NCI-H2081 treated with DMSO at 0.1 percent for 48 hours (cell line): ENCODE measurements at places on chromosomes 6 and 20.
A peak's percentile ranks its signal among the peaks of the same experiment; 100 is the strongest.

DNA sequence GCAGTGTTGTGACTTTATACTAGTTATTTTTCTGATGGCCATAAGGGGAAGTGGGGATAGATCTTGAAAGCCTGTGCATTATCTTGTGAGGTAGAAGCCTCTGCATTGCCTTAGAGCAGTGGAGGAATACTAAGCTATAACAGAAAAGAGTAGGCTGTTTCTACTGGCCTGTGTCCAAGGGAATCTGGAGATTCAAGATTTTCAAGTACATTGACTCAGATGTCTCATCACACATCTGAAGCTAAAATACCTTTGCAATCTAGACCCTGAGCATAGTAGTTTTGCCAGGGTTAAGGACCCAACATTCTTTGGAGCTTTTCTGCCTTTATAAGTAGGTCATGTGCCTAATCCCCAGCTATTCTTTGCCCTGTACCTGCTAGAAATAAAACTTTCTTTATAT lies 272.3 kb downstream of the TENT5A start:
- no peak for DNase-seq

DNA sequence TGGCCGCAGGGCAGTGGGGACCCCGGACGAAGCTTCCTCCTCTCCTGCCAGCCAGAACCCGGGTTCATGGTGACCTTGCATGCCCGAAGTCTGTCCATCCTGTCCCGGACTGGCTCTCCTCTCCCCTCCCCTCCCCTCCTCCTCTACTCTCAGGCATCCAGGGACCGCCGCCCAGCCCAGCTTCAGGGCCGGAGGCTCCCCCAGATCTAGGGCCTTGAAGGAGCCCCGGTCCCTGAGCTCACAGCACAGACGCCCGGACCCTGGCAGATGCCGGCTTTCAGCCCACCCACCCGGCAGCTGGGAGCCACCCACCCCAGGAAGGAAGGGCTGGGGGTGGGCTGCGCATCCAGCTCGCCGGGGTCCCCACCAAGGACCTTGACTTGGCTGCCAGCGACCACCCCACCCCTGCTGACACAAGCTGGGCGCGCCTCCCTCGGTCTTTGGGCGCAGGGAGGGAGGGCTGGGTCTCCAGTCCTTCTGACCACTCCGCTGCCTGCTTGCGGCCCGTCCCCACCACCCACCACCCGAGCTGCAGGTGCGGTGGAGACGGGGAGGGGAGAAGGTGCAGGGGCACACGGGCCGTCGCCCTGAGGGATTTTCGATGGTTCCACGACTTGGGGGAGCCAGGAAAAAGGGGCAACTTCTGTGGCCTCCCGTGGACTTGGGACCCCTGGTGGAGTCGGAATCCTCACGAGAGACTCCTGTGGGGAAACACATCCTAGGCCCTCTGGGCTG lies 5.8 kb upstream of the ABHD16B start:
- no peak for DNase-seq

- no peak for DNase-seq
Measured at GRCh38 chr6:110255211-110255750, 75.1 kb downstream of the CDC40 start.

- no peak for DNase-seq
Measured at GRCh38 chr6:143117108-143117507, 56.4 kb downstream of the AIG1 start.

- no peak for DNase-seq
Measured at GRCh38 chr20:59159091-59159490, 4.5 kb upstream of the ZNF831 start.

GRCh38 chr6:3383525-3383924 lies 73.3 kb downstream of the SLC22A23 start:
- no peak for DNase-seq

- DNase-seq: no peak
Measured at GRCh38 chr20:39660226-39660625, 698.1 kb downstream of the DHX35 start.

DNA sequence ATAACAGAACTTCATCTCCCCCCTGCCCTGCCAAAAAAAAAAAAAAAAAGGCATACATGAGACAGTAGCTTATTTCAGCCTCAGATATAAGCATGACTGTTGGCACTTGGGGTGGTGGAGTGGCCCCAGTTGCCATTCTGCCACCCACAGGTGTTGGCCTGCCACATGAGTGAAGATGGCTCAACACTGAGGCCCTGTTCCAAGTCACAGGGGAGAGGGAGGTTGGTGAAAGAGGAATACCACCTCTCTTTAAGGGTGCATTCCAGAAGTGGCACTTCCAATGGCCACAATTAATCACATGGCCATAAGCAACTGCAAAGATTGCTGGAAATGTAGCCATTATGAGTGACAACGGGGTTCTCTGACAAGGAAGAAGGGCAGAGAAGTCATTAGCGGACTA lies 61.9 kb upstream of the JARID2 start:
- DNase-seq: no peak

- DNase-seq: no peak
Measured at GRCh38 chr6:139172567-139172966, 37.7 kb downstream of the HECA start.

DNA sequence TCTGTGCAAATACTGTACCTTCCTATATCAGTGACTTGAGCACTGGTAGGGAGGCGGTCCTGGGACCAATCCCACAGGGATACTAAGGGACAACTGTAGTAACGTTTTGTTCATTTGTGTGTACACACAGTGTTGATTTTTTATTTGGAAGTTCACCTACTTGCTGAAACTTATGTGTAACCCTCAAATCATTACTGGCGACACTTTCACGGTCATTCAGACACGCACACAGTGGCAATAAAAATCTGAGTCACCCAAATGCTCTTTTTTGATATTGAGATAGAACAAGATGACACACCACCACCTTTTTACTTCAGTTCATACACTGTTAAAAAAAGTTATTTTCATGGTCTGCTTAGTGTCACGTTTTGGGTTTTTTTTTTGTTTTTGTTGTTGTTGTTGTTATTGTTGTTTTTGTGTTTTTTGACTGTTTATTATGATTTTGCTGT lies 79.8 kb downstream of the QKI start:
- DNase-seq: no peak

DNA sequence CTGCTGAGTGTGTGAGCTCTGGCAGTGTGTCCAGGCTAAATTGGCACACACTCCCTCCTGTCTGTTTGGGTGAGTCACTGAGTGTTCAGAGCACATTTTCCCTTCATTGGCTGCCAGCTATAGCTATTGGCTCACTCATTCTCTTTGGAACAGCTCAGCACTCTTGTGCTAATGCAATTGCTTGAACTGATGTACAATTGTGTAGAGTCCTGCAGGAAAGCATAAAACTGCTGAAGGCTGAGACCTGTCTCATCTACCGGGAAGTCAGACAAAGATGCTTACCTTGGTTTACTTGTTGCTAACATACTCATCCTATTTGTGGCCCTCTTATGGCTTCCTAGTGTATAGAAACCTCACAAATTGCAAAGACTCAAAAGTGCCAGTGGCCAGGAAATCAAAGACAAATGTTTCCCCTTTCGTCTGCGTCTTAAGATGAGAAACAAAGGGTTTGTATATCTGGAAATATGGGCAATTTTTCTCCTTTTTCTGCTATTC lies 351.0 kb downstream of the BCKDHB start:
- no peak for DNase-seq

GRCh38 chr6:130020073-130020906 lies 1.9 kb downstream of the L3MBTL3 start:
- DNase-seq: no peak

DNA sequence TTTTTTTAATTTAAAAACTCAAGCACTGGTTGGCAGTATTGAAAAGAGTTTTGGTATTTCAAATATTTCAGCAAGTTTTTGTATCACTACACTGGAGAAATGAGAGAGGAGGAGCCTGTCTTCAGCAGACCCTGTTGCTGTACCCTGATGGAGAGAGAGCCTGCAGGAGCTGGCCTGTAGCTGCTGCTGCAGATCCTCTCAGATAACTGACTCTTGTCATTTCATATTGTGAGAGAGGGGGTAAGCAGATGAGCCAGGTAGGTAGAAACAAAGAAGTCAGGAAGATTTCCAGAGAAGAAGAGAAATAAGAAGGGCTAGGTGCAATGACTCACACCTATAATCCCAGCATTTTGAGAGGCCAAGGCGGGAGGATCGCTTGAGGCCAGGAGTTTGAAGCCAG lies 64.1 kb upstream of the TBC1D7 start:
- DNase-seq: no peak

GRCh38 chr6:25930532-25931410 lies at the start of gene SLC17A2:
SLC17A2 (minus strand) TSS chr6:25930691; CDS start chr6:25925796, 4,895 bp downstream.
- no peak for DNase-seq

GRCh38 chr6:36682328-36683144 lies 4.0 kb downstream of the CDKN1A start:
- peak; percentile 92 for DNase-seq

DNA sequence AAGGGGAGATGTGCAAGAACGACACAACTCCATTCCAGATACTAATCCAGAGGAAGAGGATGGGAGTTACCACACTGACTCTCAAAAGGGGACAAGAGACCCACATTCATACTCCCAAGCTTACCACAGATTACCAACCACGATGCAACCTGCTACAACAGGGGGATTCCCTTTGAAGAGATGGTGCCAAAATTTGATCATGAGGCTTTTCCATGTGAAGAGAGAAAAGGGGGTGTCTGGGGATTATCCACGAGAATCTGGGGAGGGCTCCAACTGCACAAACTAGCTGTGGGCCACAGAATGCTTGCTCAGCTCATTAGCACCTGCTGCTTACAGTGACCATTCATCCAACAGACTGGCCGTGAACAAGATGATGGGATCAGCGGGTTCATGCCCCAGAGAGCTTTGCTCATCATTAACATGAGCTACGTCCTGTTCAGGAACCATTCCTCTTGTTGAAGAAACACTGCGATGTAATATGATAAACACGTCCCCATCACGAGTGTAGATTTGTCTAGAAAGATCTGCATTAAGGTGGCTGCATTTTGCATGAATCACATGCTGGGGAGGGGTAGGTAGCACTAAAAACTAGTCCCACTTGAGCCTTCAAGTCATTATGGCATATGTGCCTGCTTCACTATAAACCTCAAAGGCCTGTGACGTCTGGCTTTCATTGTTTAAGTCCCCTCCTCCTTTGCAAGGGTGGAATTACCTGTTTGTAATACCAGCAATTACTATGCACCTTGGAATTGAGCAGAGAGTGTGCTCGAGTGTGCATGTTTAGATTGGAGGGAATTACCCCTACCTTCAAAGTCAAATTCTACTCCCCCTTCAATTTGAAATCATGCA lies 4.0 kb downstream of the PLAGL2 start:
- no peak for DNase-seq

DNA sequence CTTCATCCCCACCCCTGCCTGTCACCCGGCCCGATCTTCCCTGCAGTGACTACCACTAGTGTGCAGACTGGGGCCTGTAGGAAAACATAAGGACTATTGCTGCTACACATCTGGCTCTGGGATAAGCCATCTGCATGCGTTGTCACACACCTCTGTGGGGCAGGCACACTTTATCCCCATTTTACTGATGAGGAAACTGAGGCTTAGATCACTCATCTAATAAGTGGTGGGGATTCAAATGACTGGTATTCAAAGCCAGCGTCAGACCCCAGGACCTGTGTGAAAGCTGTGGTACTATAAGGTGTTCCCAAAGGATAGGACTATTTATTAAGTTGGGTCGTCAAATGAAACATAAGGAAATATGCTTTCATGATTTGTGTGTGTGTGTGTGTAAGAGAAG lies 148.9 kb upstream of the RNF24 start:
- no peak for DNase-seq

DNA sequence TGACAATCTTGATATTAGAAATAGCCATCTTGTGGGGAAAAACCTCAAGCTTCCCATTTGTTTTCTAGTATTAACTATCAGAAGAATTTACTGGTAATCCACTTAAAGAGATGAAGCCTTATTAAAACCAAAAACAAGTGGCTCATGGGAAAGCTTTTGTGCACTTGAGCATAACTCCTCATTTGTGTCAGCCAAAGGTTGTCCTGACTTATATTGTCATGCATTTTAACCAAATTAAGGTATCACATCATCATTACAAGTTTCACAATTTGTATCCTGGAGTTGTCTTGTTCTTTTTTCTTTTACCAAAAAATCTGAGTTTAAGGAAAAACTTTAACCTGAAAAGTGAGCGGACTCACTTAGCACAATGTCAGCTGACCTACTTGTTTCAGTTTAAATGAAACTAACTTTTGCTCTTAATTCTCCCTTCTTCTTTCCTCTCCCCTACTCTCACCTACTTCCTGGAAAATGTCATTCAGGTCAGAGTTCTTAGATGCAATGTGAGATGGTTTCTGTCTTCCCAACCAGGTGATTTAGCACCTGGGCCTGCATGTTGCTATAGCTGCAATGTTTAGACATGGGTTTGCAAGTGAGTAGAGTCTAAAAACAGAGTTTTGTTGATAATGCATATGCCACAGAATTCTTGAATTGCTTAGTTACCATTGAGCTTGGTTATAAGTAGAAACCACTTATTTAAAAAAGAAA lies 82.8 kb downstream of the TNFAIP3 start:
- DNase-seq: no peak

DNA sequence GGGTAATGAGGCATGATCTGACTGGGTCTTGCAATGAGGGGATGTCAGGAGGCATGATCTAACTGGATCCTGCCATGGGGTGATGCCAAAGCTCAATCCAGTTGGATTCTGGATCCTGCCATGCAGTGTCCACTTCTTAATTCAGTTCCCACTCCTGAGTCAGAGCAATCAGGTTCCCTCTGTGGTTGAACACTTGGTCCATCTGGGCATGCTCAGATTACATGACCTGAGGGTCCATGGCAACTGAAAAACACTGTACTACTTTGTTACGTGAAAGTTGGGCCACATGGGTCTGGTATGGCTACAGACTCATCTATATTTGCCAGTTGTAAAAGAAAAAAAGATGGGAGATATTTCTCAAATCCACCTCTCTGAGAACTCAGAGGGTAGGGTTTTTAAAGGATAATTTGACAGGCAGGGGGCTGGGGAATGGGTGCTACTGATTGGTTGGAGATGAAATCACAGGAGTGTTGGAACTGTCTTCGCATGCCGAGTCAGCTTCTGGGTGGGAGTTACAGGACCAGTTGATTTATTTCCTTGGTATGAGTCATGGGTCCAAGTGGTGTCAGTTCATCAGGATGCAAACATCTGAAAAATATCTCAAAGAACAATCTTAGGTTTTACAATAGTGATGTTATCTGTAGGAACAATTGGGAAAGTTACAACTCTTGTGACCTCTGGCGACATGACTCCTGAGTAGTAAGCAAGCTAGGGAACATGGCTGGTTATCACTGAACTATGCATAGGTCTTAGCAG lies 21.6 kb downstream of the C6orf163 start:
- no peak for DNase-seq

GRCh38 chr6:37897321-37897720 lies 77.8 kb downstream of the ZFAND3 start:
- no peak for DNase-seq

DNA sequence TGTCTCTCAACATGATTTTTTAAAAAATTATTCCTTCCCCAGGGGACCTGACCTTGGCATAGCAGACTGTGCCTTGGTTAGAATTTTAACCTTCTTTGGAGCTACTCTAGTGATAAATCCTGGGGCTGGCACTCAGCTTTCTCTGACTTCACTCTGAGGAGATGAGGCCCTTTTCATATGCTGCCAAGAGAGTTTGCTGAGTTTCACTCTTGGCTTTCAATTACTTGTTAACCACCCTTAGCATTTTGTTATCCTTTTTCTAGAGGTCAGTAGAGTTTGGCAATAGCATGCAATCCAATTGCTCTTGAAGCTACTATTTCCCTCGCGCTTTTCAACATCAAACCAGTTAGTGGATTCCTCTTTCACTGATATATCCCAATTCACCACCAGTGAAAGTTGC lies 920.3 kb downstream of the EYS start:
- DNase-seq: no peak
